Stimulated activated CD8-positive, alpha-beta memory T cell treated with anti-CD3 and anti-CD28 coated beads, Interleukin-7, amount 100 ng/mL, for 1 hour (primary cell): ENCODE measurements at places on chromosomes 16 and 17.

DNA sequence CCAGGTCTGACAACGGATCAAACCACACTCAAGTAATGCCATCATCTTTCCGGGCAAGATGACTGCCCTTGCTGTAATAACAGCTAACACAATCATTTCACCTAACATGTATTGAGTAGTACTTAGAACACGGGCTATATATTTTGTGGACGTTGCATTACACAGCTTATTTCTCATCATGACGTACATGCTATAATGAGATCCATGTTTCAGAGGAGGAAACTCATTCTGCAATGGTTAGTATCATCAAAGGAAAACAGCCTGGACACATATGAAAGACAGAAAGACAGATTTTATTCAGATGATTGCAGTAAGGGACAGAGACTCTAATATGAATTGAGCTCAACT lies 446.7 kb downstream of the HS3ST3B1 start:
- no peak for DNase-seq

DNA sequence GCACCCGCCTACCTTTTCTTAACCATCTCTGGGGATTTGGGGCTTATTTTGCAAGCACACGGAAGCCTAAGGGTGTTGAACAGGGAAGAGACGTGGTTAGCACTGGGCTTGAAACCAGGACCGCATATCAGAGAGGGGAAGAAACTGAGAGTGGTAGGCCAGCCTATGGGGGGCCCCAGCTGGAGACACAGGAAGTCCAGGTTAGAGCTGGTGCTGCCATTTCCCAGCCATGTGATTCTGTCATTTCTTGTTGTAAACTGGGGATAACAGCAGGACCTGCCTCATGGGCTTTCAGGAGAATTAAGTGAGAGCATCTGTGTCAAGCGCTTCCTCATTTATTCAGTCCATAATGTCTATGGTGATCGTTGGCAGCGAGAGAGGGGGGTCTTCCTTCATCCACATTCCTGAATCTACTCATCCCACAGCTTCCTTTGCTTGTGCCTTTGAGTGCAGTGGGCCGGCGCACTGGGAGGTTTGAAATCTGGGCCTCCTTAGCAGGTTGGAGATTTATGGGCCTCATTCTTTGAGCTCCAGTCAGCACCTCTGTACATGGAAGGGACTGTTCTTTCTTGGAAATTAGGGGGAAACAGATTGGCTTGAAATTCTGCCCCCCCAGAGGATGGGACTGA lies 20.1 kb downstream of the NKD1 start:
- DNase-seq: no peak

GRCh38 chr17:4499431-4500190 lies 930 bp downstream of the SPNS2 start:
- no peak for DNase-seq

DNA sequence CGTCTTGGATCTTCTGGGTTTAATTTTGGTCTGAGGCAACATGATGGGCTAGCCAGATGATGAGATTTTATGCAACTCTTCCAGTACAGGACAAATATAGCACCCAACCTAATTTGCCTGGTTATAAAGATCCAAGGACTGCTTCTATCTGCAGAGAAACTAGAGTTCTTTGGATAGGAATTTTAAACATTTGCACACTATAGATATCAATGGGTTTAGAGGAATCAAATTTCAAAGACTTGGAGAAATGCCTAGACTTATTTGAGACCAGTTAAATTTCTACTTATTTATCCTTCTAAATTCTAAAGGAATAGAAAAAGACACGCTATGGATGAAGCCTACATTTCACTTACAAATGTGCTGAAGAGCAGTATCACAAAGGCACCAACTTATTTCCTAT lies 12.6 kb downstream of the PMFBP1 start:
- DNase-seq: no peak

DNA sequence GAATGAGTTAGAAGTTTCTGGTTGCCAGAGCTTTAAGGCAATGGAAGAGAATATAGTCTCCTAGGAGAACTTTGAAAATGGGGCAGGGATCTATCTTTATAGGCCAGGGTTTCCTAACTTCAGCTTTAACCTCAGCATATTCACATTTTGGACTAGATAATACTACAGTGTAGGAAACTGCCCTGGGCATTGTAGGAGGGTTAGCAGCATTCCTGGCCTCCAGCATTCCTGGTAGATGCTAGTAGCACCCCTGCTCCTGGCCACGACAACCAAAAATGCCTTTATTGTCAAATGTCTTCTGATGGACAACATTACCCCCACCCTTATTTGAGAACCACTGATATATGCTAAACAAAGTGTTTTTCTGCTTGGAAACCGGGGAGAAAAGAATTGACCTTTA lies 27.8 kb upstream of the MYO18A start:
- no peak for DNase-seq

DNA sequence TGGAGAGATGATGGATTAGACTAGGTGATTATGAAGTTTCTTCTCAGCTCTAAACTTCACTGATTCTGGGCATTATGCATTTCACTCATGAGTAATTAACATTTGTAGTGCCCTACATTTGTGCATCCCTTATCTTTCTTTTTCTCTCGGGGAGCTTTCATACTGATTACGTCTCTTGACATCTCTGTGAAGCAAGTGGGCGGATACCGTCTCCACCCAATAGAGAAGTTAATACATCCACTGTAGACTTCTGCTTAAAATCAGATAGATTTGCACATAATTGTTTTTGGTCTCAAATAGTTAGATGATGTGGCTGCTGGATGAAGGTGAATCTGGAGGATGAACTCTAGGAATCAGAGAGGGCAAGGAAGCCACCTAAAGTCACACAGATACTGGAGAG lies 653.6 kb upstream of the EEF2KMT start:
- no peak for DNase-seq

GRCh38 chr16:82040296-82040695 lies 5.2 kb downstream of the HSD17B2 start:
- DNase-seq: no peak

DNA sequence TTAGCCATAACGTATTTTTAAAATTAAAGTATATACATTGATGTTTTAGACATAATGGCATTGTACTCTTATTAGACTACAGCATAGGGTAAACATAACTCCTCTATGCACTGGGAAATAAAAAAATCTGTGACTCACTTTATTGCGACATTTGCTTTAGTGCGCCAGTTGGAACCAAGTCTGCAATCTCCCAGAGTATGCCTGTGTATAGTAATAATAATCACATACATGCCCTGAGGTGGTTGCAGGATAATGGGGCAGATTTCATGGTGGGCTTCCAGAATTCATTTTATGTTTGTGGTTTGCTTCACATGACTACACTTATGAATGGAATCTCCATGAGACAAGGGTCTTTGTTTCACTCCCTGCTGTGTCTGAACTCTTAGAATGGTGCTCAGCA lies 66.9 kb upstream of the N4BP1 start:
- no peak for DNase-seq

- no peak for DNase-seq
These were observed 85.0 kb downstream of the NOG start for GRCh38 chr17:56678249-56679114.

- no peak for DNase-seq
These were observed 5.0 kb upstream of the ARHGAP27 start for GRCh38 chr17:45437465-45438283.
